ENCODE measurements at places on chromosomes 5 and 9.

DNA sequence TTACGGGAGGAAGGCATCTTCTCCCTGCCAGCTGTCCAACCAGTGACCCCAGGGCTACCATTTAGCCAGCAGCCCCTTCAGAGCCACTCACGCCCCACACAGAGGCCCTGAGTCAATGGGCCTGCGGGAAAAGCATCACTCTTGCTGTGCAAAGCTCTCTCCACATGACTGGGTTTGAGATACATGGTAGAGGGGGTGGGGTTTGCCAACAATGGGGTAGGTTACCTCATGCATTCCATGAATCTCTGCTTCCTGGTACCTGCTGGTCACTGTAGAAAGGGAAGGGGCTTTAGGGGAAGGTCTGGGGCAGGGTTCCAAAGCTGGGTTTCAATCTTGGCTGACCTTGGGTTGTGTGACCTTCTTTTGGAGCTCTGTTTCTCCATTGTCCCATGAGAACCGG is 22.9 kb upstream of the TTLL11 start:
- peak; percentile 34 for DNase-seq

- DNase-seq, result no peak
These were observed 48.8 kb upstream of the GOLPH3 start for GRCh38 chr5:32222723-32223470.

GRCh38 chr5:138523406-138523805 is 19.6 kb downstream of the ETF1 start:
- no peak for DNase-seq

- DNase-seq, result no peak
These were observed 83.7 kb upstream of the SMIM15 start for GRCh38 chr5:61245936-61246335.

GRCh38 chr5:54516051-54516655 is 1.4 kb upstream of the SNX18 start:
- no peak for DNase-seq

DNA sequence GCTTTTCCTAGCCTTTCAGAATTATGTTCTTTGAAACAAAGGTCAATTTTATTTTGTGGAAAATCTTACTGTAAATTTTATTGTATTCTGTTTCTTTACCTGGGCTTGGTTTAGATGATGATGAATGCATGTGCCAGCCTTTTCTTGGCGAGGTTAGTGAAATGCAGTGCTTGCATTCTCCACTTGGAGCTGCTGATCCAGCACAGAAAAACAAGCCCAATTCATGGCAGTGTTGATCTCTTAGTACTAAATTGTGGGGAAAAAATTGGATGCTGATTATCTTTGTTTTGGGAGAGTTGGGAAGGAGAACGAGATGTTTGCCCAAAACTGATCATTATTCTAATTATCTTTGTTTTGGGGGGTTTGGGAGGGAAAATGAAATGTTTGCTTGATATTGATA is 3.7 kb downstream of the HABP4 start:
- DNase-seq, result peak; percentile 21

DNA sequence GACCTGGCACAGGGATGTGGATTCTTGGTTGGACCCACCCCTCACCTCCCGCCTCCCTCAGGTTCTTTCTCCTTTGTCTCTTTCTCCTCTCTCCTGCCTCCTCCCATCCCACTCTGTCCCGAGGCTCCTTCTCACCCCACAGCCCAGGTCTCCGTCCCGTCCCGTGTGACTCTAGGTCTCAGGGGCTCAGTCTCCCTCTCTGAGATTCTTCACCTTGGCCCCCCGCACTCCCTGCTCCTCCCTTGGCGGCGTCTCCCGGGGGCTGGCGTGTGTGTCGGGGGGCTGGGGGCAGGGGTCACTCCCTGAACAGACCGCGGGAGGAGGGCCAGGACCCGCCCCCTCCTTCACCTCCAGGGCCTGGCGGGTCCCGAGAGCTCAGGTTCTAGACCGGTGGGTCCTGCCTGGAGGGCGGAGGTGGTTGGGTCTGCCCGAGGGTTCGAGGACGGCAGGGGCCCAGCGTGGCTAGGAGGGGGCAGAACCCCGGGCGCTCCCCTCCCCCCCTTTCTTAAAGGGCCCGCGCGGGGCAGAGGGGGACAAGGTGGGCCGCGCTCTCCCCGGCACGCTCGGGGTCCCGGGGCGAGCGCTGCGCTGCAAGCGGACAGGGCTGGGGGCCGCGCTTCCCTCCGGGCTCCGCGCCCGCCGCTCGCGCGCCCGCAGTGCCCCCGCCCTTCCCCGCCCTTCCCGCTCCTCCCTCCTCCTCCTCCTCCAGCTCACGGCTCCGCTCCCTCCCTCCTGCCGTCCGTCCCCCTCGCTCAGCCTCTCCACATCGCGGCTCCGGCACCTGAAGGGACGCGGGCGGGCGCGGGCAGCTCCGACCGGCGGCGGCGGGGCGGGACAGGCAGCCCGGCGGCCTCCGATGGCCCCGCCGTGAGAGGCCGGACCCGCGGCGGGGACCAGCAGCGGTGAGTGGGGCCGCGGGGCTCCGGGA is at the start of gene PSD2:
PSD2 (plus strand) TSS at position 735 of the 928 bp plus-strand sequence. CDS start 13,633 bp downstream, outside the sequence.
- peak; percentile 72 for DNase-seq

GRCh38 chr9:38706493-38706892 is 13.4 kb downstream of the FAM240B start:
- no peak for DNase-seq

- DNase-seq, result no peak
These were observed 74.8 kb upstream of the TGFBR1 start for GRCh38 chr9:99030092-99030511.

DNA sequence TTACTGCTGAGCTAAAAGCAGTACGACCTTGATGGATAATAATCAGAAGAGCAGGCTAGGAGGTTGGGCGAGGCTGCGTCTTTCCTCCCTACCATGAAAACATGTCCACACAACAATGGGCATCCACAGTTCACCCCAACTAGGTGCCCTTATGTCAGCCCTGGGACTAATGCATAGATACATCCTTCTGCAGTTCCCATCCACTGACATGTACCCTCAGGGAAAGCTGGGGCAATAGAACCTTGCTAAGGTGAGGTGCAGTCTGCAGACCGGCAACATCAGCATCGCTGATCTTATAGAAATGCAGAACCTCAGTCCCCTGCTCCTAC is 697 bp upstream of the PRUNE2 start:
- no peak for DNase-seq

DNA sequence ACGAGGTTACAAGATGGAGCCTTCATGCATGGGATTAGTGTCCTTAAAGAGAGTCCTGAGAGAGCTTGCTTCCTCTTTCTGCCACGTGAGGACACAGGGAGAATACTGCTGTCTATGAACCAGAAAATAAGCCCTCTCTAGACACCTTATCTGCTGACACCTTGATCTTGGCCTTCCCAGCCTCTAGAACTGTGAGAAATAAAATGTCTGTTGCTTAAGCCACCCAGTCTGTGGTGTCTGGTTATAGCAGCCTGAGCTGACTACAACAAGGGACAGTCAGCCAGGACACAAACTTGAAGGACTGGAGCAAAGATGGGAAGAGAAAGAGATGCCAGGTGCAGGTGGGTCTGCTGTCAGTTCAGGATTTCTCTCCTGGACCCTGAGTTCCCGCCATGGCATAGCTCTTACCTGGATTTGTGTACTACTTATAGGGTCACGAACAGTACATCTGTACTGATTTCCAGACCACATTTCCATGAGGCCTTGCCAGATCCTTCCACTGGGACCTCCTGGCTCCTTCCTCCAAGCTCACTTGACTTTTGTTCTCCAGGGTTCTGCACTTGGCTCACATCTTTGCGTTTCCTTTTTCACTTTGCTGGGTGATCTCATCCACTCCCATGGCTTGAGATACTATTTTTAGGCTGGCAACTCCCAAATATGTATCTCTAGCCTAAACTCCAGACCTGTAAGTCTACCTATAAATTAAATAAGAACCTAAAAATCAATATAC is 44.9 kb upstream of the LIFR start:
- no peak for DNase-seq

GRCh38 chr5:103092676-103093075 is 27.3 kb downstream of the GIN1 start:
- DNase-seq, result no peak

DNA sequence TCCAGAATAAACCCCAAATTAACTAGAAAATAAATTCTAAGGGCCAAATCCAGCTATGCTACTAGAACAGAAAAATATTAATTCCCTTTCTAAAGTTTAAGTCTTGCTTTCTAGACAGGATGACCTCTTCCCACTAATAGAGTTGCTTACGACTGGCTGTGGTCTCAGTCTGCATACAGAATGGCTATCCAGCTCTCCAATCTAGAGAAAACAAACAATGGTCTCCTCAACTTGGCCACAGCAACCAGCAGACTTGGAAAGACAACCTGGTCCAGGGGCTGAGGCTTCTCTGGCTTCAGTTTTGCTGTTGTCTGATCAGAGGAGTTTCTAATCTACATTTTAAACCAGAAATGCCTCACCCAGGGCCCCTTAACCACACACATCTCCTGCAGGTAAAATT is 28.9 kb downstream of the RASEF start:
- DNase-seq, result no peak

DNA sequence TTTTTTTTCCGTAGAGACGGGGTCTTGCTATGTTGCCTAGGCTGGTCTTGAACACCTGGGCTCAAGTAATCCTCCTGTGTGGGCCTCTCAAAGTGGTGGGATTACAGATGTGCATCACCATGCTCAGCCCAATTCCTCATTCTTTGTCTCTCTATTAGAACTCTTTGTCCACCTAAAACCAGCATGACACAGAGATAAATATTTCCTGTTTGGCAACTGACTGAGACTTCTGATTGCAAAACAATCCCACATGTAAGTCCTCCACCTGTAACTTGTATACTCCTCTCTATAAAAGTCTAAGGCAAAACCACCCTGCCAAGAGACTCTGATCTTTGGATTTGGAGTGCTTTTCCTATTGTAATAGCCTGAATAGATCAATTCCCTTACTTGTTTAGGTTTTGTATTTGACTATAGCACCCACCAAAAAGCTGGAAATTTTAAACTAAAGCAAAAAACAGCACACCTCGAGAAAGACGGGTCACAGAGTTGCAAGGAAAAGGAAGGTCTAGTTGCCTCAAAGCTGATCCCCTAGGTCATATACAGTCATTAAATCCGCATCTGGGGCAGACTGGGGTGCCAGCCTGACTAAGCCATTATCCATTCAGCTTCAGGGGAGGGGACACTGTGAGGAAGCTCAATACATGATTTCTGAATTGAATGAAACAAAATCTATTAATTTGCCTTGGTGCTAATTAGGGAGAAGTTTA is 13.5 kb upstream of the KIF27 start:
- DNase-seq, result no peak

- no peak for DNase-seq
These were observed 704 bp downstream of the SPARC start for GRCh38 chr5:151685749-151686673.

- DNase-seq, result no peak
These were observed 345.4 kb downstream of the ENC1 start for GRCh38 chr5:74295141-74295540.

GRCh38 chr9:3014178-3014577 is 170.3 kb upstream of the PUM3 start:
- DNase-seq, result peak; percentile 72

DNA sequence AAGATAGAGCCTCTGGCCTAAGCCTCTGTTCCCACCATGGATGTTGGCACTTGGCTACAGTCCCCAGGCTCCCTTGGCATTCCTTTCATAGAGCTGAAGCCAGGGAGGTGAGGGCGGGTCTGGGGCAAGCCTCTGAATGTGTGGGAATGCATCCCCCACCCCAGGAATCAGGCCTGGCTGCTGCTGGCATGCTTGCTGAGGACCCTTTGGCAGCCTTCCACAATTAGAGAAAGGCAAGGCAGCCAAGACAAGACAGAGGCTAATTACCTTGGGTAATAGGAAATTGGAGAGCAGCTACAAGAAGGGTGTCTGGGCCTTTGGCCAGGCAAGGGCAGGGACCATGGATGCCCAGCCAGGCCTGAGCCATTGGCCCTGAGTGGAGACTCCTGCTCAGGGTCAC is 204.4 kb upstream of the TRIM32 start:
- DNase-seq, result no peak

- DNase-seq, result peak; percentile 75
These were observed 19.3 kb downstream of the CDKN2A start for GRCh38 chr9:21974722-21975409.

GRCh38 chr9:137488327-137488653 is 29.2 kb upstream of the NSMF start:
- peak; percentile 91 for DNase-seq

- no peak for DNase-seq
These were observed 6.9 kb upstream of the TRIO start for GRCh38 chr5:14136228-14136627.

DNA sequence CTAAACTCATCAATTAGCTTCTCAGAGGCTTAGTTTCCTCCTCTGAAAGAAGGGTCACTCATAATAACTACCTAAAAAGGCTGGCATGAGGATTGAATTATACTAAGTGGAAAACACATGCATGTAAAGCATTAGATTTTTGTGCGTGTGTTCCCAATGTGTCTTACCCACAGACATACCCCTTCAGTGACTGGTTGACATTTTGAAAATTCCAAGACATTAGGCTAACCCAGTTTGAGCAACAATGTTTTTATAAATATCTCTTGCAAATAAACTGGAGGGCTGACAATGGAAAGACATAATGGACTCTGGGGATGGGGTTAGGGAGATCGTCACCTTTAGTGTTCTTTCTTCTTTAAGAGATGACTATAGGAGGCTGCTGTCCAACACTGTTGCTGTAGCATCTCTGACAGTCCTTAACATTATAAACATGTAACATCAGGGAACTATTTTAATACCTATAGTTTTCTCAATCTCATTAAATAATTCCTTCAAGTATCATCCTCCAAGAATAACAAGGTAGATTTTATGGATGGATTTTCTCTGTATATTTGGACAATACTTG is 24.3 kb downstream of the HMHB1 start:
- no peak for DNase-seq

DNA sequence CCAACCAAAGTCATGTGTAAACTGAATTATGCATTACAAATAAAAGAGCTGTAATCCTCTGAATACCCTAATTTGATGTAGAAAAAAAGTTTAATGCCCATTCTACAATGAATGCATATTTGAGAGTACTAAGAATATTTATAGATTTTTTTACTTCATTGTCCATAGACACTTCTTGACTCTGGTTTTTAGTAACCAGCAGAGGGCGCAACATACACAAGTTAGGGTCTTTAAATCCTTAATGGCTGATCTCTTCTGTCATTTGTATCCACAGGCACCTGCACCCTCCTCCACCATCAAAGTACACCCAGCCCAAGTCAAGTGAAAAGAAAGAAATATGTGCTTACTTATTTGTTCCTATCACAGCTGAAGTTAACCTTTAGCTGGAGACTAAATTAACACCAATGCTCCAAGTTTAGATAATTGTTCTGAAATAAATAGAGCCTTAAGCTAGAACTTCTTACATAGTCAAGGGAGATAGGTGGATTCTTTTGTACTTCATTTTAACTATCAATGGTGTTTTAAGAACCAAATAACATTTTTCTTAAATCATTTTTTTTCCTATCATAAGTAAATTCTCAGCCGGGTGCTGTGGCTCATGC is 524.2 kb upstream of the DAB2 start:
- DNase-seq, result peak; percentile 82

- no peak for DNase-seq
These were observed 16.4 kb downstream of the ZSWIM6 start for GRCh38 chr5:61348447-61348846.

GRCh38 chr9:95074632-95075031 is 242.9 kb downstream of the FANCC start:
- DNase-seq, result peak; percentile 98

Measured in DMS53 (cell line).